Femur (tissue), 1 donor: ENCODE measurements at places on chromosomes 5 and 9.

DNA sequence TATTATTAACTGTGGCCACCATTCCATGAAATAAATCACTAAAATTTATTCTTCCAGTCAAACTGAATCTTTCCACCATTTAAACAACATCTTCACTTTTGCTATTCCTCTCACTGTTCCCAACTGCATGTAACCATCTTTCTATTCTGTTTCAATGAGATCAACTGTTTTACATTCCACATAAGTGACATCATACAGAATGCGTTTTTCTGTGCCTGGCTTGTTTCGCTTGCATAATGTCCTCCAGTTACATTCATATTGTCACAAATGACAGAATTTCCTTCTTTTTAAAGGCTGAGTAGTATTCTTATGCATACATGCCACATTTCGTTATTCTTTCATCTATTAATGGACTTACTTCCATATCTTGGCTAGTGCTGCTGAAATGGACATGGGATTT lies 738.2 kb downstream of the SEMA5A start:
- no peak for DNase-seq

DNA sequence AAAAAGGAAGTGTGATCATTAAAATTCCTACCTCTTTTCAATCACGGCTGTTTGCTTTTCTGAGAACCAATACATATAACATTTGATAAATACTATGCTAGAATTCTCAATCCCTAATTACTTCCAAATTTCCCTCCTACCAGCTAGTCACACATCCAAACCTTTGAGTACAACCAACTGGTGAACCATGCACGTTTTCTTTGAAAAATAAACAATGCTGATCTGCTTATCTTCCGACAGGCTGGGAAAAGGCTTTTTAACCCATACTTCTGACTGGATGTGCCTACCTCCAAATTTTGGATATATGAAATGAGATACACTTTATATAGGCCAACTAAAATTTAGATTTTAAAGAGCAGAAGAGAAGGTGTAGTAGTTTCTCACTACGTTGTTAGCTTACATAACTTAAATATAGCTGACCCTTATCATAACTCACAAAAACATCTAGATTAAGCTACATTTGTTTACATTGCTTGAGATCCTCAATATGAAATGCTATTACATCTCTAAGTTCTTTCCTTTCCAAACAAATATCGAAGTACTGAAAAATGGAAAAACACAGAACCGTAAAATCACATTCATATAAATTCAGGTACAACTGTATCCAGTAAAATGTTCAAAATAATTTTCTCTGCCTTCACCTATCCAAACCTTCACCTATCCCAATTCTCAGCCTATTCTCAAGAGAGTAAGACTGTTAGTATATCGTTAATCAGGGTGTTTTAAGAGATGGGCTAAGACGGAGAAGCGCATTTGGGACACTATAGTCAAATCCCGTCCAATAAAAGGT lies 2.1 kb downstream of the NR3C1 start:
- DNase-seq: no peak

GRCh38 chr9:72882117-72882775 lies 70.6 kb downstream of the ALDH1A1 start:
- DNase-seq: peak; percentile 49

GRCh38 chr5:43840424-43841125 lies 237.6 kb downstream of the NNT start:
- DNase-seq: no peak

DNA sequence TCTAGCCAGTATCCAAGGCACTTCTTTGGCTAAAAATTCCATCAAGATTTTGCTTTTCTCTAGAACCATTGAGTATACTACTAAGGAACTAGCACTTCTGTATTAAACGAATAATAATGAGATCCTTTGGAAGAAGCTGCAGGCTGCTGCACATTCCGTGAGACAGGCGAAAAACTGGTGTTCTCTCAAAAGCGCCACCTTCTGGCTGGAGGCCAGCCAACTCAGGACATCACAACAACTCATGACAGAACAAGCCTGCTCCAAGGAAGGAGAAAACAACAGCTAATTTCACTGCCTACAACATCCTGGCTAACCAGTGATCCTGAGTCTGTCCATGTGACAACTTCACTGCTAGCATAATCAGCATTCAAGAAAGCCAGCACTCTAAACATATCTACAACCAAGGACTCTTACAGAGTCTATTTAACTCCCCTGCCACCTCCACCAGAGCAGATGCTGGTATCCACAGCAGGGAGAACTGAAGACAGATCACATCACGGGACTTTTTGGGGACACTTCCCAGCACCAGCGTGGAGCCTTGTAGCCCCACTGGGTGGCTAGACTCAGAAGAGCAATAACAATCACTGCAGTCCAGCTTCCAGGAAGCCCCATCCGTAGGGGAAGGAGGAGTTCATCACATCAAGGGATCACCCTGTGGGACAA lies 150.5 kb downstream of the YTHDC2 start:
- peak; percentile 22 for DNase-seq

GRCh38 chr5:153972240-153972639 lies 66.5 kb downstream of the FAM114A2 start:
- DNase-seq: no peak

DNA sequence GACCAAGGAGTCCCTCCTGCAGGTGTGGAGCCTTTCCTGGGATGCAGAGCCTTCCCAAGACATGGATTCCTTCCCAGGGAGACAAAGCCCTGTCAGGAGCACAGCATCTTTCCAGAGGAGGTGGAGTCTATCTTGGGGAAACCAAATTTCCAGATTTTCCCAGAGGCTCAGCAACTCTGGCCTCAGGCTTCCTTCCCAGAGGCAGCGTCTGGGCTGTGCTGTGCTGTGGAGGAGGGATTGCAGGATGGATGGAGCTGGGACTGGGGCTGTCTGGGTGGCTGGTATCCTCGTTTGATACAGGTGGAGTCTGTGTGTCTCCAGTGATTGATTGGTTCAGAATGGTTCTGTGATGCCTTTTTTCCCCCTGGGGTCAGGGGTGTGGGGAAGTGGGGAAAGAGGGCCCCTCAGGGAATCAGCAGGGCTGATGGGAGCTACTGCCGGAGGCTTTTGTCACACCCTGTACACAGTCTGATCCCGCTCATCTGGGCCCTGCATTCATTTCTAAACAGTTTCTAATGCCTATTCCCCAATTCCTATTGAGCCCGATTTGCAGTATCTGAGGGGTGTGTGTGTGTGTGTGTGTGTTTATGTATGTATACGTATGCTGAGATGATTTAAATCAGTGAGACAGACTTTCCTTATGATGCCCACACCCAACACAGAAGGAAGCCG lies 16.0 kb downstream of the OR13J1 start:
- peak; percentile 10 for DNase-seq

DNA sequence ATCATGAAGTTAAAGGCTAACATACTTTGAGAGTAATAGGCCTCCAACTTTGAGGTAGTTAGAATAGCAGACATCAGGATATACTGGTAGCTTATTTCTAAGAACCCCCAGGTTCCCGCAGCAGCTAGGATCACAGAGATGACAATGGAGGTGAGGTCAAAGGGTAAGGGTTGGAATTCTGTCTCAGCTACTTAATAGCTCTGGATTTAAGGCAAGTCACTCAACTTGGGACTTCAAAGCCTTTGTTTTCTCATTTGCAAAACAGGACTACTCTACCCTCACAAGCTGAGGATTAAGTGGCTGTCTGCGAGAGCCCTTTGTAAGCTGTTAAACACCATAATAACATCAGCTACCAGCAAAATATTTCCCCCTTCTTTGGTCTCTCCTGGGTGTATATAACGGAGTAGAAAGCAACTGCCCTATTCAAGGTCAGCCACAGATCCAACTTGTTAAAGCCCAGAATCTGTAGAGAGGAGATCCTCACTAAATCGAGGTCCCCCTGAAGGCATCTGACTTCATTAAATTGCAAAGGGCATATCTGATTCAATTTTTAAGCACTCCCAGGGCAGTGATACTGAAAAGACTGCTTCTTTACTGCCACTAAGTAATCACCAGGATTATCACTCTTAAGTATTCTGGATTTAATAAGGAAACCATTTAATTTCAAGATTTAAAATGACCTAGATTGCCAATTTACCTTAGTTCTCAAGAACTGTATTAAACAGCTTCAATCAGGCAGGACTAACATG lies 104.7 kb downstream of the DCP2 start:
- DNase-seq: no peak
